HFFc6 (cell line): ENCODE measurements at places on chromosomes 7 and 10. TPM values are rescaled to one million over a fixed set of nuclear protein-coding genes. Genes with fewer than 3 reads are reported as not detected.

- H3K36me3 ChIP-seq = peaks cover 14% of the 10 kb centered on the region
- H3K27ac ChIP-seq = no peak overlapping the region
- H3K4me1 ChIP-seq = no peaks in the 10 kb centered on the region
- no peaks in the 10 kb centered on the region; the same call in 1 of the 2 replicates for H3K27me3 ChIP-seq
- H3K4me3 ChIP-seq = no peak overlapping the region
Observed at GRCh38 chr10:104028146-104028545, 57.5 kb downstream of the COL17A1 start.

Gene CSGALNACT2
- total RNA-seq = 18.1 to 19.2 TPM (median 18.5 TPM) in 3 replicates

Gene NSMCE4A
- 11.3 and 19.8 TPM in 2 replicates for total RNA-seq

GRCh38 chr7:17917842-17918241, 22.5 kb downstream of the SNX13 start:
- no peak for DNase-seq
- H3K4me1 ChIP-seq = peaks cover 11% of the 10 kb centered on the region
- H3K27ac ChIP-seq = no peak overlapping the region
- no peaks in the 10 kb centered on the region for H3K36me3 ChIP-seq
- no peaks in the 10 kb centered on the region; the same call in 1 of the 2 replicates for H3K27me3 ChIP-seq
